ENCODE measurements at places on chromosomes 6 and 20.
A peak's percentile ranks its signal among the peaks of the same experiment; 100 is the strongest.

GRCh38 chr20:17097603-17098002, 129.2 kb upstream of the PCSK2 start:
- no peak for DNase-seq

- DNase-seq: no peak
These were observed 43.8 kb downstream of the FUT9 start for GRCh38 chr6:96059586-96059985.

DNA sequence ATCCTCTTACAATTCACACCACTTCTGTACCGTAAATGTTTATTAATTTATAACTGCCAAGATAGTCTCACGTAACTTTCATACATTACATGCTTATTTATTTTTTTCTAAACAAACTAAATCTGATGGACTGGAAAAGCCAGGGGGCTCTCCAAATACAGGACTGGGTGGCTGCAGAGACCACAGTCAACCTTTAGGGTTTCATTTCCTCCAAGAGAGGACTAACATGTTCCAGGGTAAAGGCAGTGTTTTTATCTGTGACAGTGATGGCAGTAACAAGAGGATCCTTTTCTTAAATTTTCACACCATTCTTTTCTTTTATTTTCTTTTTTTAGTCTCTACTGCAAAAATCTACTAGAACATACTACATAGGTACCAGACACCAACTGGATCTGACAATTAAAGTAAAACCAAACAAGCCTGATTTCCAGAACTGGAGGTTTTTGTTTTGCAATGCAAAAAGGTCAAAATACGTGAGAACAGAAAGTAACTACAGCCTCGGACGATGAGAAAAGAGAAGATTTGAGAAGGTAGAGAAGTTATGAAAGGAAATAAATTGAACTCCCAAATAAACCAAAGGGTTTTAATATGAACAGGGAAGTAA, 1.2 kb downstream of the LMBRD1 start:
- DNase-seq: peak; percentile 0

- no peak for DNase-seq
These were observed 113.0 kb upstream of the CEP162 start for GRCh38 chr6:84340422-84340821.

DNA sequence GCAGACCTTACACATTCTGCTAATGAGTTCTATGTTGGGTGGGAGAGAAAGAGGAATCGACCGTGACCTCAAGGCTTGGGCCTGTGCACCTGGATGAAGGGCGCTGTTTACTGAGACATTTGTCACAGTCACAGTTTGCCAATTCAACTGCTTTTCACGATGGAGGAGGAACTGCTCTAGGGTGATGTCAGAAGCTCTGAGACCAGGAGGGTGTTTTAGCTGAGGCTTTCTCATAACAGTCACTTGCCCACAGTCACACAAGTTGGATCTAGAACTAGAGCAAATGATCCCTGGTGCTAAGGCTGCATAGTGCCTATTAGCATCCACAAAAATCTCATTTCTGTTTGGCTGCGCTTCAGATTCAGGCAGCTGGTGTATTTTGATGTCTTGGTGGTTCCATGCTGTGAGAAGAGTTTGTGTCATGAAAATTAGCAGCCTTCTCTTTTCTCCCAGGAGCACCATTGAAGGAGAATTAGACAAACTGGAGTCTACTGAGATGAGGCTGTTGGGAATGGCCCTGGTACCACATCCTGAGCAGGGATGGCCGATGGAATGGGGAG, 83.3 kb upstream of the TGM3 start:
- DNase-seq: no peak

GRCh38 chr6:158206740-158207421, 38.7 kb downstream of the GTF2H5 start:
- DNase-seq: no peak

DNA sequence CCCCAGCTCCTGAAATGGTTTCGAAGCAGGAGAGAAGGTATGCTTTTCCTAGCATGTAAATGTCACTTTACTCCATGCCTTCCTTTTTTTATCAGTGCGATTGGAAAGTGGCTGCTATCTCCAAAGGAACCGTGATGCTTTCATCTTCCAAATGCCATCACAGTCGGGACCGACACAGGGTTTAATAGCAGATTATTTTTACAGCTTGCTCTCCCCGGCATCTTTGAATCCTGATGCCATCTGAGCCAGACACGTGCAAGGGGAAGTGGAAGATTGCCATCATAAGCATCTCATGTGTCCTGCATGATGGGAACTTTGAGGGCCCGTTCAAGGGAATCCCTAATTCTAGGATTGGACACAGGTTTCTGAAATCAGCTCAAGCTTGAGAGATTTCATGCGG, 253.4 kb upstream of the KCNG1 start:
- peak; percentile 2 for DNase-seq

DNA sequence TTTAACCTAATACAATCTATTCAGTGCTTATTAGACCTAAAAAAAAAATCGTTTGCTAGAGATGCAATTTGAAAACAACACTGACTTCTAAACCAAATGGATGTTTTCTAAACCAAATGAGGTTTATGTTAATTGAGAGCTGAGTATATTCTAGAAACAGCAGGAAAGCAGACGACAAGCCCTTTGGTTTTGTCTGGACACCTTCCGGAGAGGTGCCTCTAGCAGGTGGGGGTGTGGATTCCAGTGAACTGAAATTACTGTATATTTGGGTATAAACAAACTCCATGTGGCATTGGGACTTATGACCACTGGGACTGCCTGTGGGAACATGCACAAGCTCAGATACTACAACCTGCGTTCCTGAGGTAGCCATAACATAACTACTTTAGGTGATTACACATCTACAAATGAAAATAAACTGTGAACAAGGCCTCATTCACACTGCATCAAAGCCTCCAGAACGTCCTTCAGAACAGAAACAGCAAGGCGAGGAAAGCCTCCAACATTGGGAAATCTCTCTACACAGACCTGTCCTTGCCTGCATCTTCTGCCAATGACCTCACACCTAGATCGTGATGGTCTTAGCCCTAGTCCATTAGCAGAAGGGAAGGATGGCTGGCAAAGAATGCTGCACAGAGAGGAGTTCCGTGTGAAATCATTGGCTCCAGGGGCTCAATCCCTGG, 206.8 kb upstream of the FOXQ1 start:
- no peak for DNase-seq

- no peak for DNase-seq
These were observed 24.5 kb downstream of the TSHZ2 start for GRCh38 chr20:52996658-52997057.

DNA sequence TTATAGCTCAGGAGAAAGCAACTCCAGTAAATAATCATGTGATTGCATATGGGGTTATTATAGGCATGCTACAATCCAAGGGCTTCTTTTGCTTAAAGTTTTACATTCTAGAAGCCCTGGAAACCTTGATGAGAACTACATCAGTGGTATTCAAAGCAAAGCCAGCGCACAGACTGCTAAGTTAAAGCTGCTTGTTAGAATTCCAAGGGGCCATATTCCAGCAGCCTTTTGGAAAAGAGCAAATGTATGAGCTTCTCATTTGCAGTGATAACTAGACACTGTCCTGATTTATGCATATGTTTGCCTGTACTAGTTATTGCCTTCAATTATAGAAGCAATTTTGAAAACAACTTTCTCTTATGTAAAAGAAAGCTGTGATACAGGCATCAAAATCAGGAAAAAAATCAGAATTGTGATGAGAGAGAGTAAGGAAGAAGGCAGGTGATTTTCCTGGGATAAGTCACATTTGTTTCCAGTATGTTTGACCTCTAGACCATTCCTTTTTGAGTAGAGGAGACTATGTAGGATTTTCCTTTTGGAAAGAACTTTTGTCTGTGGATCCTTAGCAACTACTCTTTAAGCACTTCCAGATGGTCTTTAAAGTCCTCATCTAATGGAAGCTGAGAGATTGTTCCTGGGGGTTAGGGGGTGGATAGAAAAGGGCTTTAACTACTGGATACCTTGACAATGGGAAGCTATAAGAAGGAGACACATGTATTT, 159.2 kb downstream of the PLCB4 start:
- DNase-seq: no peak

DNA sequence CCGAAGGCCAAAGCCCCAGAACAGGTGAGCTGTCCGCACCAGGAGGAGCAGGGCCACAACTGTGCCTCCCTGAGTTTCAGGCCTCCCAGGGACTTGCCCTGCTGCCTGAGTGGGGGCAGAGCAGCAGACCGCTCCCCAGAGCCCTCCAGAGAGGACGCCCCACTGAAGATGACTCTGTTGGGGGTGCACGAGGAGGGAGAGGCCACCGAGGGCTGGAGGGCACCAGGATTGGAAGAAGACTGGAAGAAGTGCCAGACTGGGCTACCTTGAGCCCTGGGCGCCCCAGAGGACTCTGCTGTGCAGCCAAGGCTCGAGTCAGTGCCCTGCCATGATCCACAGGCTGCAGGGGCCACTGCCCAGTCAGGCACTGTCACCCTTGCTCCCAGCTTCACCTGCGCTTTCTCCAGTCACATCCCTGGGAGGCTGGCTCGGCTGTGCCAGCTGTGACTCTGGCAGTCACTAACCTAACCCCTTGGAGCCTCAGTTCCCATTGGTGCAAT, 11.3 kb downstream of the CST7 start:
- no peak for DNase-seq

- DNase-seq: peak; percentile 21
These were observed 308.4 kb upstream of the GJE1 start for GRCh38 chr6:141824350-141824749.

DNA sequence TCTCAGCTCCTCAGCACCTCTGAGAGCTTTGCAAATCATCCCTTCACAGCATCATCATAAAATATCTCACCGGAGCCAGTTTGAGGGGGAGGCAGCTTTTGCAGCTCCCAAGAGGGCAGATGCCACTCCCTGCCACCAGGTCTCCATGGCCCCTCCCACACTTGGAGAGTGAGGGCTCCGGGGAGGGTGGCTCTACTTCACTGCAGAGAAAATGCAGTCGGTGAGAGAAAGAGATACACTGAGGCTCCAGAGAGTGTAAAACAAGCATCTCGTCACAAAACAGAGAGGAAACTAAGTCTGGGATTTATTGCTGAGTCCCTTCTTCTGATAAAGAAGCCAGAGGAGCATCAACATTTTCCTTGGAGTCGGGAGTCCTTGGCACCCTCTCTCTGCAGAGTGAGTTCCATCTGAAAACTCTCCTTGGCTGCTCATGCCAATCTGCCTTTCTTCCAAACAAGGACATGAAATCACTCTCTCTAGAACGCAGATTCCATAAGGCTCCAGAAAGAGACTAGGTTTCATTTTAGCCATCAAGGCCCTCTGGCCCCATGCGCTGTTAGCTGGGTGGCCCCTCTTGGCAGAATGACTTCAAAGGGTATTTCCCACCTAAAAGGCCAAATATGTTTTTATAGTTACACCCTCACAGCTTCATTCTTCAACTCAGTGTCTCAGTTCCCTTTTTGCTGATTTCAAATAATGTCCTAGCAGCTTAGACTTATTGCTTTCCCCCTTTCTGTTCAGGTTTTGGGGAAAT, 70.6 kb upstream of the F13A1 start:
- DNase-seq: no peak

GRCh38 chr6:134990262-134990661, 40.4 kb upstream of the ALDH8A1 start:
- no peak for DNase-seq

- DNase-seq: no peak
These were observed 506.6 kb downstream of the RNF144B start for GRCh38 chr6:18893540-18894269.

GRCh38 chr20:51624157-51624731, 81.7 kb upstream of the NFATC2 start:
- DNase-seq: peak; percentile 90

DNA sequence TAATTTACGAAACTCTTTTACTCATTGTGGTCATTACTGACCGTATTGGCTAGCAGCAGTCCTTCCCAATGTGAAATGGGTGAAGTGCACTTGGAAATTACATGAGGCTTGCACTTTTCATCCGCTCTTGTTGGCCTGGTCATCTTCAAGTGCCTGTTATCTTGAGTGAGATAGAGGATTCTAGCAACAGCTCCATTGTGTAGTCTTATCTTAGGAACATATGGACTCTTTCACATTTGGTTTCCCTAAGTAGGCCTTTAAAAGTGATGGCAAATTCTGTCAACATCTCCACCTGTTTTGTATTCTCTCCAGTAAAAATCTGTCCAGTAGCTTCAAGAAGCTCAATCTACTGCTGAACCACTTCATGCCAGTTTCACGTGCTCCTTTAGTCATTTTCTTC, 114.8 kb upstream of the MARCKS start:
- DNase-seq: no peak

- peak; percentile 99 for DNase-seq
These were observed 14.7 kb downstream of the UQCC2 start for GRCh38 chr6:33696548-33697518.

DNA sequence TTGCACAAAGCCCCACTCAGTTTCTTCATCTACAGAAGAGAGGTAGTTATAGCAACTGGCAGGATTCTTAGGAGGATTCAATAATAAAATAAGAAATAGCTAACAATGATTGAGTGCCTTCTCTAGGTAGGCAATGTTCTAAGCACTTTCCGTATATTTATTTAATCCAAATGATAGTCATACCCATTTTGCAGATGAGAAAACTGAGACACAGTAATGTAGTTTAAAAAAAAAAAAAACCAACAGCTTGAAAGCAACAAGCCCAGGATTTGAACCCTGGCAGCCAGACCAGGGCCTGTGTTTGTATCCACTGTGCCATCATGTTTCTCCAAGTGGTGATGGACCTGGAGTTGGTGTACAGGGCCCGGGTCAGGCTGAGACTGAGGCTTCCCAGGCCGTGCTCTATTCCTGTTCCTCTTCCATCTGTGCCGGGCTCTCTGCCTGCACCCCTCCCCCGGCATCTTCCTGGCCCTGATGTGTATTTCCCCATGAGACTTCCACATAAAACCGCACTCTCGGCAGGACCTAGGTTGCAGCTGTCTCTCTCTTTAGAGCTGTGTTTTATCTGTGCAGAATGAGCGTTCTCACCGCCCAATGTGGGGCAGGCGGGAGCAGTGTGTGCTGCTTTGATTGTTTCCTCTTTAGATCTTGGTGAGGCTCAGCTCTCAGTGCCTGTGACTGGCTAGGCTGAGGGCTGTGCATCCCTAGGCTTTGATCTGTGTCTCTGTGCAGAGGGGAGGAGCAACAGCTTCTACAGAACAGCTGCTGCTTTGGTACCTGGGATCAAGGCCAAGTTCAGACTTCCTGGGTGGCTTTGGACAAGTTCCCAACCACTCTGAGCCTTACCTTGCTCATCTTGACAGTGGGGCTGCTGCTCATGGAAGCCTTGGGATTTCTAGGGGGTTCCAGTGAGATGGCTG, 49.5 kb downstream of the TOX2 start:
- peak; percentile 37 for DNase-seq

DNA sequence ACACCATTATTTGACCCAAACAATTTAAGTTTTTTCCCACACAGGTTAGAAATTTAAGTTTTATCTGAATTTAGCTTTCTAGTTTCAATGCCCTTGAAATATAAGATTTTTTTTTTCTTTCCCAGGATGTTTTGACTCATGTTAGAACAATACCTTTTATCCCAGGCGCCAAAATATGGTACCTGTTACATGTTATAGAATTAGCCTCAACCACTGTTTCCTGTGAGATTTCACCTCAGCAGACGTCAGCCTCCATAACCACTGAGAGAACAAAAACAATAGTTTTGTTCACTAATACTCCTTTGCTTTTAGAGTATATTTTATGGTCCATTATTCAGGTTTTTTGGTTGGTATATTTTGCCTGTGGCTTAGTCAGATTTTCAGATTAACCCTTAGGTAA, 302.9 kb downstream of the CDKAL1 start:
- peak; percentile 43 for DNase-seq

- DNase-seq: no peak
These were observed 581.8 kb upstream of the MMS22L start for GRCh38 chr6:97864826-97865225.

Measured in dermis blood vessel endothelial cell (primary cell).